ENCODE measurements at places on chromosomes 4 and X.

DNA sequence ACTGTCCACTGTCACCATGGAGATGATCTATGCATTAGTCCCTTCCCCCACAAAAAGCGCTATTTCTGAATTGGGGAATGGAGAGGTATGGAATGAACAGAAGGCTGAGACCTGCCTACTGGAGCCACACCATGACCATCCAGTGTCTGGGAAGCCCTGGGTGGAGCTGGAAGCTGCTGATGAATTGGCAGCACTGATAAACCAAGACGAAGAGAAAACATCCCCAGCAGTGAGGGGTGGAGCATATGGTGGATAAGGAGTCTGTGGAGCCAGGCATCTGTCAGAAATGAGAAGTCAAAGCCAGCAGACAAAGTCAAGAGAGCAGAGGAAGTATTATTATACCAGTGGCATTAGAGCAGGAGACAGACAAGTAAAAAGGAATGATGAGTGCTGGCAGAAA is 13.2 kb downstream of the CC2D2A start:
- no peak for DNase-seq

- peak; percentile 70 for DNase-seq
Measured at GRCh38 chr4:134027931-134028330, 173.7 kb downstream of the PABPC4L start.

GRCh38 chr4:127630152-127630551 is 2.6 kb upstream of the INTU start:
- no peak for DNase-seq

GRCh38 chrX:24566240-24566639 is 80.9 kb downstream of the PCYT1B start:
- DNase-seq = no peak

- DNase-seq = no peak
Measured at GRCh38 chrX:32987142-32987541, 224.2 kb downstream of the DMD start.

GRCh38 chr4:2419814-2420213 is 1.1 kb downstream of the CFAP99 start:
- no peak for DNase-seq

DNA sequence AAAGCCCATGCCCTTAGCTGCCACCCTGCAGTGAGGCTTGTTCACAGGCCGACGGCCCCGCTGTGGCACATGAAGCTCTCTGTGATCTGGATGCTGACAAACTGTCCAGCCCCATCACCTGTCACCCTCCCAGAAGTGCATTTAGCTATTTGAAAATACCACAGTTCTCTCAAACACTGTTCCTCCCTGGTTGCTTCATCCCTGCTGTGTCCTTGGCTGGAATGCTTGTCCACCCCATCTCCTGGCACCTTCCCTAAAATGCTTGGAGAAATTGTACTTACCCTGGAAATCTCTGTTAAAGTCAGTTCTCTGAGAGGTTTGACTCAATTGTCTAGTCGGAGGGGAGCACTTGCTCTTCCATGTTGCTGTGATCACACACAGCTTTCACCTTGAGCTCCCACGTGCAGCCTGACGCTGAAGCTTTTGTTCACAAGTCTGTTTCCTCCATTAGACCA is 10.1 kb downstream of the SYNPO2 start:
- no peak for DNase-seq

DNA sequence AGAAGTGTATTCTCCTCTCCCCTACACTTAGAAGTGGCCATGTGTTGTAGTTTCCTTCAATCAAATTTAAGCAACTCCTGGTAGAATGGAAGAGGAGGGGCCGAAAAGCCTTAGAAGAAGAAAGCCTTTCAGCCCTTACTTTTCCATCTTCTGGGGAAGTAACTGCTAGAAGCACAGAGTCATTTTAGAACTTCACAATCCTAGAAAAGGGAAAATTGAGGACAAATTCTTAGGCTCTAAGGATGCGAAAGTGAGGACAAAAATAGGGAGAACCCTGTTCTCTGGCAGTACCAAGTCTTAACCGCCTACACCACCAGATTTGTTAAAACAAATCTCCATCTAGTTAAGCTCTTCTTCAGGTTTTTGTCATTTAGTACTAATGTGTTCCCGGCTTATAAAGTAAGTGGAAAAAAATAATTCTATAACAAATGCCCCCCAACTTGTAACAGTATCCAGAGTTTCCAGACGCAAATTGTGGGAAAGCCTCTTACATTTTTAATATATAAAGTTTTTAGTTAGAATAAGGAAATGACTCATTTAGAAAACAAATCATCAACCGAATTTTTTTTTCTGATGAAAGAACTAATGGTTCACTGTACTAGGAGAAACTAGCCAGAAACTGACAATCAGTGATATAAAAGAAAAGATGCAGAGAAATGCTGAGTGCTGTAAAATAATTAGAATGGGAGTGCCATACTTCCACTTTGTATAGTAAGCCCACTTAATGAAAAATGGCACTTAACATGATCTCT is 76.0 kb downstream of the ARAP2 start:
- no peak for DNase-seq

- no peak for DNase-seq
Measured at GRCh38 chrX:117987373-117987772, 129.2 kb downstream of the KLHL13 start.

- no peak for DNase-seq
Measured at GRCh38 chr4:48187813-48188212, 53.8 kb upstream of the TXK start.

DNA sequence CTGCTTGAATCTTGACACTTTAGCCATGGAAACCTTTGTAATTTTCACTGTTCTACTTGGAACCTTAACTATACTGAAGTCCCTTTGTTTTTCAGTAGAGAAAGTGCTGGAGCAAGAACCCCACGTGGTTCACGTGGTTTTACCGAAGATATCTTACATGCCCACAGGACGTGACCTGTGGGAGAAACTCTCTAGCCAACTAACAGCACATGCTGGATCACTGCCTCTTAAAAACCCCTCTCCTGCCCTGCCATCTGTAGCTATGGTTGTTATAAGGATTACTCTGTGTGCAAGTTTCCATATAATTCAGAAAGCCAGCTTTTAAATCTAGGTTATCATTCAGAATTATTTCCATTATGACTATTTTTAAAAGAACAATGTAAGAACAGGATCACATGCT is 30.2 kb downstream of the SPANXD start:
- DNase-seq = no peak

GRCh38 chrX:37378830-37379229 is 29.7 kb downstream of the PRRG1 start:
- no peak for DNase-seq

DNA sequence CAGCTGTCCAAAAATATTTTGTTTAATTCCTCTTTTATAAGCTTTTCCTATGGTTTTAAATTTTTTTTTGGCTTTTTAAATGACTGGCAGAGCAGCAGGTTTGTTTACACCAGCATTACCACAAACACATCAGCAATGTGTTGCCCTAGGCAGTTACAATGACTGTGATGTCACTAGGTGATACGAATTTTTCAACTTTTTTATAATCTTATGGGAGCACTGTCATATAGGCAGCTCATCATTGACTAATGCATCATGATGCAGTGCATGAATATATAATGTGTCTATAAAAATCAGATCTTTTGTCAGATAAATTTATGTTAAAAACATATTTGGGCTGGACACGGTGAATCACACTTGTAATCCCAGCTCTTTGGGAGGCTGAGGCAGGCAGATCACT is 231.6 kb upstream of the SLIT2 start:
- DNase-seq = no peak

DNA sequence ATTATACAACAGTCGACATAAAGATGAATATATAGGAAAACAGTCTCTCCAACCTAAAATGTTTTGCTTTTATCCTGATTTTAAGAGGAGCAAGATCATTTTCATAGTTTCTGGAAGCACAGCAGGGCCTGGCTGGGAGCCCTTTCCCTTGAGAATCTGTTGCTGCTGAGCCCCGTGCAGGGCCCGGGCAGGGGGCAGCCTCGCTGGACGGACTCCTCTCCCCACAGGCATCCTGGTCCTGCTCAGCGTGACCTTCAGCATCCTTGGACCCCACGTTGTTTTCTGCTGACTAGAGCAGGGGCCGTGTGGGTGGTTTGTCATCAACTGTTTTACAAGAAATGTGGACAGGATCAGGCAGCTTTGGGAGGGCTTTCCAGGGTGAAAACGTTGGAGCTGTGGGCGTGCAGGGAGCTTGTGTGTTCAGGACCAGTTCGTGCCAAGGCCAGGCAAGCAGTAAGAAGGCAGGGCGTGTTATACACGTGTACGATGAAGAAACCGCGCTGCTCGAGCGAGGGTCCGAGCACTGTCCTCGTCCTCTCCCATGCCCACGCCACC is 25.0 kb downstream of the CPZ start:
- DNase-seq = no peak

- no peak for DNase-seq
Measured at GRCh38 chrX:18664947-18665346, 7.0 kb downstream of the RS1 start.

GRCh38 chr4:82797040-82797404 is 1.6 kb downstream of the SCD5 start:
- no peak for DNase-seq

DNA sequence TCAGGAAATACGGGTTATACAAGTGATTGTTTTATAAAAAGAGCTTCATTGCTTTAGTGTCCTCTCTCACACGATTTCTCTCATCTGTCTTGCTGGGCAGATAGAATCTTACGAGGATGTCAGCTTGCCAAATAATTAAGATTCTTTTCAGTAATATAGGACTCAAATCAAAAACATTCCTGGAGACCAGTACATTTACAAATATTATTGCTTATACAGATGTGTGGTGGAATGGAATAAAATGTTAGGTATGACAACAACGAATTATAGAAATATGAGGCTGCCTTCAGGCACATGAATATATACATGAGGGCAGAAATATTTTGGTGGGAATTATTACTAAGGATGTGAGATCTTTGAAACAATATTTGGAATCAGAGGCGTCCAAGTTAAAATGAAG is 88.9 kb downstream of the GC start:
- no peak for DNase-seq

DNA sequence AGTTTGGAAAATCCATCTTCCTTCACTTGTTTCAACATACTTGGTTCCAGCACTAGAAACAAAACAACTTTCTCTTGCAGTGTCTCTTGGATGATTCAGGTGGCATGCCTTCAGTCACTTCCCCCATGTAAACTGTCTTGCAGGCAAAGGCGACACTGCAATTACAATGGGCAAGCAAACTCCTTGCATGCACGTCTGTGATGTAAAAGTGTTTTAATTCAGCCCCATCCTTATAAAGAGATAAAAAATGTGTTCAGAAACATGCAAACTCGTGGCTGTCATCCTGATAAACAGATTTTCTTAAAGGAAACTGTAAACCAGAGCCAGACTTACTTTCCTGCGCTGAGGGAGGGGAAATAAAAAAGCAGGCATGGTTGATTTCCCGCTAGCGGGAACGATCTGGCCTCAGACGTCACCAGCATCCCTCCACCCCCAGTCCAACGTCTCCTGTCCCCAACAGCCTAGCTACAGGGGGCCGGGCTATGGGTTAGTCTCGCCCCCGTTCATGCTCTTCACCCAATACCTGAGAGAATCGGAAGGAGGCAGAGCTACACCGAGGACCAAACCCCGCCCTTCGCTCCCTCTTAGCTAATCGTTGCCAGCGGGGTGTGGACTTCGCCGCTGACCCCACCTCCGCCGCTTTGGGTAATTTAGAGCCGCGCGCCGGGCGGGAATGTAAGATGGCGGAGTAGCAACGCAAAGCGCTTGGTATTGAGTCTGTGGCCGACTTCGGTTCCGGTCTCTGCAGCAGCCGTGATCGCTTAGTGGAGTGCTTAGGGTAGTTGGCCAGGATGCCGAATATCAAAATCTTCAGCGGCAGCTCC is at the start of gene PRPS1:
Gene PRPS1 (plus strand): TSS at position 673 of the 824 bp plus-strand sequence. CDS start 119 bp downstream, at position 792.
- DNase-seq = peak; percentile 92

DNA sequence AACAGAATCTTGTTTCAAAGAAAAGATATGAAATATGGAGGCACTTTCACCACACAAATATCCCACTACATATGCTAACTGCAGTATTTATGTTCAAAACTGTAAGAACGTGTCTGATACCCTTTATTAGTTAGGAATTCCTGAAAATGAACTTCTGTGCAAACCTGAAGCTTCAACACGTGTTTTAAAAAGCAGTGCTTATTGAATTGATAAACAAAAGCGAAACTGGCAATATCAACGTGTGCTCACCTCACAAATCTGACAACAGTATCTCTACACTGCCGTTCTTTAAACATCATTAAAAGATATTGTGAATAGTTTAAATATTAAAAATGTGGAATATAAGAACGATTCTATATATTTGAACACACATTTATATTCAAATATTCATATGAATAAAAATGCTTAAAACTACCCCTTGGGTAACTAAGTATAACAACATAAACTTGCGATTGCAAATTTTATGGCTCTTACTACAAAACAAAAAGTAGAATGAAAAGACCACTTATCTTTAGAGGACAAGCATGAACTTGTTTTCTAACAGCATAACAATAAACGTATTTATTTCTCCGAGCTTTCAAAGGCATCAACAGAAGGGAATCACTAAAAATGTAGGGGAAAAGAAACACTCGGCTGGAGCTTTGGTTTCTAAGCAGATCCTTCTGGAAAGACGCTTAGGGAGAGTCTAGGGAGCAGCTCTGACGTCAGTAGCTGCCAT is at the start of gene LRP2BP:
Gene LRP2BP (minus strand): TSS at position 687 of the 718 bp plus-strand sequence. CDS start 17,738 bp downstream, outside the sequence.
- no peak for DNase-seq

DNA sequence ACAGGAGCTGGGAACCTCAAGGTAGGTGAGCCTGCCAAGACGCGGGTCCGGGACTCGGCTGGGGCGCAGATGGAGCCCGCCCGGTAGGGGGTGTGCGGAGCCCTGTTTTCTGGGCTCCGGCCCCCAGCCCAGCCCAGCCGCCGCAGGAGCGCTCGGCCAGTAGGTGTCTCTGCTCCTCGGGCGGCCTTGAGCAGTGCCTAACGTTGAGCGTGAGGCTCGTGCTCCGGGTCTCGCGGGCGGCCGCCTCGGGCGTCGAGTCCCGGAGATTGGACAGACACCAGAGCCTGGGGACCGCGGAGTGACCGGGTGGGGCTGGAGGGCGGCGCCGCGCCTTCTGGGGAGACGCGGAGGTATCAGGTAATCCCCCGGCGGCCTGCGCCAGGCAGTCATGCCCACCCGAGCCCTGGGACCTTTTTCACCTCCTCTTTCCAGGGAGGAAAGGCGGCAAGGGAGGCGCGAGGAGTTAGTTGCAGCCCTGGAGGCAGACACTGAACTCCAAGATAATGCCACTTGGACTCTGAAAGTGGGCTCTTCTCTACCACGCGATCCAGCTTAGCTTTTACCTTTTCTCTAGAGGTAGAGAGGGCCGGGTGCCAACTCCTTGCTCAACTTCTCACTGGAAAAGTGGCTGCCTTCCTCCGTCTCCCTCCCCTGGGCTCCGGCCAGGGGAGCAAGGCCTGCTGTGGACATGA is 14.5 kb upstream of the FGG start:
- DNase-seq = no peak

- no peak for DNase-seq
Measured at GRCh38 chr4:16019649-16020048, 56.7 kb upstream of the FGFBP2 start.

DNA sequence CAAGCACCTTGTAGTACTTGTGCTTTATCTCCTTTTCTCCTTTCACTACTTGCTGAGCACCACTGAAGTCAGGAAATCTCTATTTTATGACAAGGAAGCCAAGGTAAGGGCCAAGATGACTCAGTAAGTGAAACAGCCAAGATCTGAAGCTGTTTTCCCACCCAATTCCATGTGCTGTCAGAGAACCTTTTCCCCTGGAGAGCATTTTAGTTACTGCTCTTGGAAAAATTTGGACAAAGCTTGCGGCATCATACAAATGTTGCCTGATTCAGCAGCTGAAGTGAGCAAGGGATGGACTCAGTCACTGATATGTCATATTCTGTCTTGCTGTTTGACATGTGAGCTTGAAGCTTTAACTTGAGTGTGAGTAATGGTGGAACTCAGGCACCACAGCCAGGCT is 391.4 kb downstream of the RAB28 start:
- DNase-seq = no peak
